ENCODE measurements at places on chromosomes 2 and 18.

GRCh38 chr2:158269143-158269542 is 167.5 kb downstream of the UPP2 start:
- DNase-seq = no peak

DNA sequence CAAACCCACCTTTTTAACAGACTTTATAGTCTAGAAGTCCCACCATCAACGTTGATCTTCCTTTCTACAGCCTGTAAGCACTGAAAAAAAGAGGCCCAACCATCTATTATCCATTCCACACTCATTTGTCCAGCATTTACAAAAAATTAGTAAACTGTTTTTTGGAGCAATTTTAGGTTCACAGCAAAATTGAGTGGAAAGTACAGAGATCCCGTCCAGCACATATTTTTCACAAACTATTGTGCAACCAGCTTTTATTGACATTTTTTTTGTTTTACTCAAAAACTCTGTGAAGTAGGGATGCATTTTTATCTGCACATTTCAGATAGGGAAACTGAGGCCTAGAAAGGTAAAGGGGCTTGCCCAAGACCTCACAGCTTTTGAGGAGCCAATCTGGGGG is 68.6 kb downstream of the TNP1 start:
- no peak for DNase-seq

- DNase-seq = no peak
Measured at GRCh38 chr2:166568409-166568808, 74.4 kb upstream of the SCN7A start.

DNA sequence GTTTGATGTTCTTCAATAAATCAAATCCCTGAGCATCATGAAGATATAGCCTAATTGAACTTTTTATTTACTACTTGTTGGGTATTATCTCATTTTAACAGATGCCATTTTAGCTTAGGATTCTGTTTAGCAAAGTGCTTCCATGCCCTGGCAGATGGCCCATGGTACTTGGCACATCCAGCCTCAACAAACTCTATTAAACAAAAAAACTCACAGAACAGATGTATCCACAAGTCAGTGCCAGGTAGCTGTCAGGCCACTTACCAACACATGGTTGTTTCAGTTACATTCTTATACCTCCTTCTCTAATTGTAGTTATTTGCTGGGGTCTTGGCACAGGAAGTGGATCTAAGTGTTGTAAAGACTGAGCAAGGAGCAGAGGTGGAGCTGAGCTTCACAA is 29.6 kb downstream of the GAD1 start:
- DNase-seq = no peak

- DNase-seq = no peak
Measured at GRCh38 chr2:186691231-186691630, 2.6 kb upstream of the FAM171B start.

DNA sequence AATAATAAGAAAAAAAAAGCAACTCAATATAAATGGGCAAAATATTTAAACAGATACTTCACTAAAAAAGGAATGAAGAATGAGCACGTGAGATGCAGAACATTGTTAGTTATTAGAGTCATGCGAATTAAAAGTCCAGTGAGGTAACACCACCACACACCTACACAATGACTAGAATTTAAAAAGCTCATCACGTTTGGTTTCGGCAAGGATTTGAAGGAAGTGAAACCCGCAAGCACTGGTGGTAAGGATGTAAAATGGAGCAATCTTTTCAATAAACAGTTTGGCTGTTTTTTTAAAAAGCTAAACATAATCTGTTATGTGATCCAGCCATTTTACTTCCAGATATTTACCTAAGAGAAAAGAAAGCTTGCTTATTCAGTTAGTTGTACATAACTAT is 1181.6 kb upstream of the CELF4 start:
- DNase-seq = no peak

DNA sequence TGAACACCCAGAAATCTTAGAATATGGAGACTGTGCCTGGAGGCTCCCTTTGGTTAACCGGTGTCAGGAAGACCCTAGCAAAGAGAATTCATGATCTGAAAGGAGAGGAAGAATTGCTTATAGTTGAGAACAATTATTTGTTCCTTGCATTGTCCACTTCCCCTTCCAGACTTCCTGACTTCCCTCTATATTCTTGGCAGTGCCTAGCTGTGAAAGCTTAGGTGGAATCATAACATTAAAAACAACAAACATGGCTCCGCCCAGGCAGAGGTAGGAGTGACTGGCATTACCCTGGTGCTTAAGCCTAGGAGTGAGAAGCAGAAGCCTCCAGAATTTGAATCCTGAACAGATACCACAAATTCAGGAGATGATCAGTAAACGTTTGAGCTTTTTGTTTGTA is 1.9 kb downstream of the TTL start:
- DNase-seq = no peak

DNA sequence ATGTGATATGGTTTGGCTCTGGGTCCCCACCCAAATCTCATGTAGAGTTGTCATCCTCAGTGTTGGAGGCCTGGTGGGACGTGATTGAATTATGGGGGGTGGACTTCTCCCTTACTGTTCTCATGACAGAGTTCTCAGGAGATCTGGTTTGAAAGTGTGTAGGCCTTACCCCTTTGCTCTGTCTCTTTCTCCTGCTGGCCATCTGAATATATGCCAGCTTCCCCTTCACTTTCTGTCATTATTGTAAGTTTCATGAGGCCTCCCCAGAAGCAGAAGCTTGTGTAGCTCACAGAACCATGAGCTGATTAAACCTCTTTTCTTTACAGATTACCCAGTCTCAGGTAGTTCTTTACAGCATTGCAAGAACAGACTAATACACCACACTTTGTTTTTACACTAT is 222.3 kb downstream of the DOK6 start:
- no peak for DNase-seq

Measured in GM23338 (cell line).